ENCODE measurements at places on chromosomes 4 and X.

DNA sequence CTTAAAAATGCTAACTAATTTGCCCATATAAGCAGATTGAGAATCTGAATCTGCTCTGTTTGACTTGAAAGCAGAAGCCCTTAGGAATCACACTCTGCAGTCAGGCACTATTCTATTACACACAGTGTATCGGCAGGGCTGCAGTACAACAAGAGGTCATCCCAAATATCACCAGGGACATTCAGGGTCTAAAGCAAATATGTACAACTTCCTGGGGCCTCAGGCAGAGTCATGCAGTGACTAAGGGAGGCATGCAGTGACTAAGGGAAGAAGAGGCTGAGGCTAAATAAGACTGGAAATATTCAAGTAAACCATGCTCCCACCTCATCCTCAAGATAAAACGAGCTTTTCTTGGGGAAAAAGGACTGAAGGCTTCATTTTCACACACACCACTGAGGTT is 20.9 kb downstream of the MAPK10 start:
- DNase-seq: no peak

GRCh38 chrX:111869639-111870034 is 6.3 kb upstream of the TRPC5OS start:
- DNase-seq: peak; percentile 9

- DNase-seq: no peak
Observed at GRCh38 chr4:159420162-159421057, 317.5 kb downstream of the RAPGEF2 start.

GRCh38 chrX:150871341-150871811 is 27.1 kb downstream of the CD99L2 start:
- DNase-seq: no peak

- no peak for DNase-seq
Observed at GRCh38 chr4:25953740-25954139, 39.7 kb downstream of the SMIM20 start.

DNA sequence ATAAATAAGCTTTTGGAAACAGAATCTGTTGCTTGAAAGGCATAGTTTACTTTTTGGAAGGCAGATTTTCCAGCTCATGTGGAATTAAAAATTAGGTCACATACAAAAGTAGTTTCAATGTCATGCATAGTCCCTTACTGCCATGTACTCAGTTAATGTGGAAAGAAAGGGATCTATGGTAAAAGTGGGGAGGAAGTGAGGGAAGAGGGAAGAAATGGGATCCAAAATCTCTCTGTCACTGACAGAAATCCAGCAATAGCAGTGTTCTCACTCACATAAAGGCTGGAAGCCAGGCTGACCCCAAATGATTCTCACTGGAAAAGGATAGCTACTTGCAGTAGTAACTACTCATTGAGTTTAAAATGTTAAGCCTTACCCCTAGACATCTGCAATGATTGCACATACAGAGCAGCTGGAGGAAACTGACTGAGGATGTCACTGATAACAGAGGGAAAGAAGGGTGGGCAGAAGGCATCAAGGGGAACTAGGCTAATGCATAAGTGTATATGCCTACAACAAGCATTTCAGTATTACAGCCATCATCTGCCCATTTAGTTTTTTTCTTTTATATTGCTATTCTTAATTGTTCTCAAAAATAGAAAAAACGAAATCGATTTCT is 445.6 kb downstream of the FAT4 start:
- DNase-seq: no peak

- DNase-seq: no peak
Observed at GRCh38 chr4:14169460-14169859, 541.9 kb upstream of the BOD1L1 start.

DNA sequence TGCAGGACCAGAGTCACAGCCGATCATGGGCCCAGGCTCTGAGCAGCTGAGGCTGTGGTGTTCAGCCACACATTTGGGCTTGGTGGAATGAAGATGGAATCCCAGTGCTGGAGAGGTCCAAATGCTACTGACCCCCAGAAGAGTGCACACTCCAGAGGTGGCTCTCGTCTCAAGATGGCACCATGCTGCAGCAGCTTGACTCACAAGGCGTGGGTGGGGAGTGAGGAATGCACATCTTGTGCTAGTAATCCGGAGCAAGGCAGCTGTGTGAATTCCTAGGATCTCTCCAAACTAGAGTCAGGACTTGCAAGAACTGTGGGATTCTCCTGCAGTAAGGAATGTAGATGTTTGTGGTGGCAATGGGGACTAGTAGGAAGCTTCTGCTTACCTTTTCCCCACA is 28.7 kb downstream of the RAB28 start:
- DNase-seq: no peak

DNA sequence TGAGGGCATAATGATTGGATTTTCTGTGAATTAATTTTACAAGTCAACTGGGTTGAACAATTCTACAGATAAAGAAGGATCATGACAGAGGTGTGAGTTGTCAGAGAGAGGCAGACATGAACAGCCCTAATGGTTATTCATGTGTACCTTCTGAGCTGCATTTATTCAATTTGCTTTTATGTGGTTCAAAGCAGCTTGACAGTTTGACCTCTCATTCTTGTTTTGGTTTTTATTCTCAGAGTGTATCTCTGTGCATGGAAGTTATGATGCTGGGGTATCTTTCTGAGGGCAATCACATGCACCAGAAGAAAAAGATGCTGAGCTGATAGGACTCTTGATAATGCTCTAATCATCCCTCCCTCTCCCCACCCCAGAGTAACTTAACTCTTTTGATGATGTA is 169.3 kb upstream of the NPY2R start:
- no peak for DNase-seq

- no peak for DNase-seq
Observed at GRCh38 chr4:126748736-126749135, 884.0 kb upstream of the INTU start.

- no peak for DNase-seq
Observed at GRCh38 chr4:185257694-185258093, 48.3 kb downstream of the SNX25 start.

- DNase-seq: no peak
Observed at GRCh38 chr4:167606551-167606950, 372.3 kb upstream of the SPOCK3 start.

- DNase-seq: no peak
Observed at GRCh38 chr4:100504086-100504874, 13.5 kb downstream of the EMCN start.

- DNase-seq: peak; percentile 14
Observed at GRCh38 chr4:168907119-168907698, 102.8 kb downstream of the CBR4 start.

DNA sequence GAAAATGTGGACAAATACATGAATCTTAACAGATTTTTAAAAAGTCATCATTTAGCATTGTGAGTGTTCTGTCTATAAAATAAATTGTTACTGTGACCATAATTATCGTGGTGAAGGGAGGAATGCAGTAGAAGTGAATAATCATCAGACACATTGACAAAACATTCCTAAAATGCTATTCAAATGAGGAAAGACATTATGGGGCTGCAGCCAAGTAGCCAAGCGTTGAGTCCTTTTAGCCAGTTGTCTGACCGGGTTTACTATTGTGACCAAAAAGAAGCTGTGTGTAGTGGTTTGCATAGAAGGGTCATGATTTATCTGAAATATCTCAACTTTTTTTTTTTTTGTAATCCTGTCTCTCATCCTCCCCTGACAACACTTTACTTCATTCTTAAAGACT is 19.5 kb downstream of the WWC2 start:
- DNase-seq: no peak

- DNase-seq: no peak
Observed at GRCh38 chr4:98181809-98182208, 38.5 kb upstream of the STPG2 start.

DNA sequence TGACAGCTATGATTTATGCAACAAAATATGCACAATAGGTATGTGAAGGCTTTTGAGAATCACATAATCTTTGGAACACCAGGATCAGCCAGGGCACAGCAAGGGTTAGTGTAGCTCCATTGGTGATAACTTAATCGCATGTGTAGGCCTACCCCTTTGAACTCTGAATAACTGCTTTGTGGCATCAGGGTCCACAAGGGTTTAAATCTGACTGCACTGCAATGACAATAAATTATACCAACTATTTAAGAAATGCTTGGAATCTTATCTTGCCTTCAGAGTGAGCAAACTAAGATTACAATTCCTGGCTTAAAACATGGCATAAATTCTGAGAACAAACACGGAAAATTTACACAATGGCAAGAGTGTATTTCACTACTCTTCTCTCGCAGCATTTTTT is 245.8 kb downstream of the FBXO8 start:
- DNase-seq: no peak

DNA sequence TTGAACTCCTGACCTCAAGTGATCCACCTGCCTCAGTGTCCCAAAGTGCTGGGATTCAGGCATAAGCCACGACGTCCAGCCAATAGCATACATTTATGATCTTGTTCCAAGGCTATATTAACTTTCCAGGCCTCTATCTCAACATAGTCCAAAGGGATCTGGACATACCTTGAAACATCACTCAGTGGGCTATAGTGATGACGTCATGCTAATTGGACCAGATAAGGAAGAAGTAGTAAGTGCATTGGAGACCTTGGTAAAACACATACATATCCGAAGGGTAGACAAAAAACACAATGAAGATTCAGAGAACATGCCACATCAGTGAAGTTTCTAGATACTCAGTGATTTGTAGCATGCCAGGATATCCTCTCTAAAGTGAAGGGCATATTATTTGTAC is 37.4 kb upstream of the USP26 start:
- DNase-seq: no peak

GRCh38 chrX:23795221-23795620 is 12.2 kb downstream of the SAT1 start:
- DNase-seq: no peak

GRCh38 chr4:142550965-142551364 is 295.1 kb downstream of the INPP4B start:
- DNase-seq: no peak

DNA sequence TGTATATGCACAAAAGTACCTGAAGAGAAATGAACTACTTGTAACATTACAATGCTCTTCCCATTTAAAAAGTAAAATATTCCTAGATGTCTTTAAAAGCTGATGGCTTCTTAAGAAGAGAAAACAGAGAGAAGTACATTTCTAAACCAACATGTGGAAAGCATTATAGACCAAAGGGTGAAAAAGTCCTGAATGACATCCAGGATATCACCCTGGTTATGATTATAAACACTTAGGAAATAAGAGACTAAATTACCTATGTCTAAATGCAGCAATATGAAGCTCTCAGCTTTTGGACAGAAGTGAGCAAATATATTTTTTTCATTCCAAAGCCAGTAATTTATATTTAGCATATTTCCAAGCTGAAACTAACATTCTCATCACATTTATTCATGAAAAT is 21.7 kb upstream of the EGFL6 start:
- DNase-seq: no peak

GRCh38 chr4:107379054-107379869 is 340.8 kb downstream of the PAPSS1 start:
- DNase-seq: no peak

GRCh38 chr4:150744570-150744969 is 162.6 kb downstream of the MAB21L2 start:
- no peak for DNase-seq

- DNase-seq: no peak
Observed at GRCh38 chr4:78032446-78032845, 24.7 kb upstream of the FRAS1 start.

DNA sequence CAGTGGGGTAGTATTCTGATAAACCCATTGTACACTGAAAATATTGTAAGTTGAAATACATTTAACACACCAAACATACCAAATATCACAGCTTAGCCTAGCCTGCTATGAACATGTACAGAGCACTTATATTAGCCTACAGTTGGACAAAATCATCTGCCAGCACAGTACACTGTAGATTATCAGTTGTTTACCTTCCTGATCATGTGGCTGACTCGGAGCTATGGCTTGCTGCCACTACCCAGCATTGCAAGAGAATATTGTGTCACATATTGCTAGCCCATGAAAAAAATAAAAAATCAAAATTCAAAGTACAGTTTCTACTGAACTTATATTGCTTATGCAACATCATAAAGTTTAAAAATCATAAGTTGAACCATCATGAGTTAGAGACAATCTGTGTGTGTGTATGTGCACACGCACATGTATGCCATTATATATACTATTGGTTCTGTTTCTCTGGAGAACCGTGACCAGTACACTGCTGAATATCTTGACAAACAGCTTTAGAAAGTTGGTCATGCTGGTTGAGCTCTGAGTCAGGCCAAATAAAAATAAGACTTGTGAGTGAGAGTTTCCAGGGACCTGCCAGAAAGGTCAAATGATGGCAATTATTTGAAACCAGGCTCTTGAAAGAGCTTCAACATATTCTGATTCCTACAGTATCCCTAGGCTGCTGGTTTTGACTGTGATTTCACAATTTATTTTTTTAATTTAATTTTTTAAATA is 238.5 kb downstream of the PRR32 start:
- DNase-seq: no peak

DNA sequence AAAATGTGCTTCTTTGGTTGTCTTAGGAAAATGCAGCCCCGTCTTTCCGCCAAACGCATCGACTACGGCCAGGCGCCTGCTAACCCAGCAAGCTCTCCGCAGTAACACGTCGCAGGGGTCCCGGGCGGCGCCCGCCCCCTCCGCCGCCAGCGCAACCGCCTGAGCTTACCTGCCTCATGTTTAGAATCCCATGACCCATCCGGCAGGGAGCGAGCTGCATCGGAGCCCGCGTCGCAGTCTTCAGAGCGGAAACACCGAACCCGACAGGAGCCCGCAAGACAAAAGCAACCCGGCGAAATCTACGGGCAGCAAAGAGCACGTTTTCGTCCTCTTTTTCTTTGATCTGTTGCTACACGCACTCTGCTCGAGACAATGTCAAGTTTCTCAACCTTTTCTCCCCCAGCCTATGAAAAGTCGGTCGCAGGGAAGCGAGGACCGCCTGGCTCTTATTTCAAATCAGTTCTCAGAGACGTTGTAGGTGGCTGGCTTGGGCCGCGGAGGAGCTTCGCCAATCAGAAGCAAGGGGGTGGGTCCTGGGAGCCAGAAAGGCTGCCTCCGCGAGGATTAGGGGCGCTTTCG is at the start of gene MID1:
Gene MID1 (minus strand): TSS at position 465 of the 579 bp plus-strand sequence. CDS start 53,038 bp downstream, outside the sequence.
- no peak for DNase-seq

DNA sequence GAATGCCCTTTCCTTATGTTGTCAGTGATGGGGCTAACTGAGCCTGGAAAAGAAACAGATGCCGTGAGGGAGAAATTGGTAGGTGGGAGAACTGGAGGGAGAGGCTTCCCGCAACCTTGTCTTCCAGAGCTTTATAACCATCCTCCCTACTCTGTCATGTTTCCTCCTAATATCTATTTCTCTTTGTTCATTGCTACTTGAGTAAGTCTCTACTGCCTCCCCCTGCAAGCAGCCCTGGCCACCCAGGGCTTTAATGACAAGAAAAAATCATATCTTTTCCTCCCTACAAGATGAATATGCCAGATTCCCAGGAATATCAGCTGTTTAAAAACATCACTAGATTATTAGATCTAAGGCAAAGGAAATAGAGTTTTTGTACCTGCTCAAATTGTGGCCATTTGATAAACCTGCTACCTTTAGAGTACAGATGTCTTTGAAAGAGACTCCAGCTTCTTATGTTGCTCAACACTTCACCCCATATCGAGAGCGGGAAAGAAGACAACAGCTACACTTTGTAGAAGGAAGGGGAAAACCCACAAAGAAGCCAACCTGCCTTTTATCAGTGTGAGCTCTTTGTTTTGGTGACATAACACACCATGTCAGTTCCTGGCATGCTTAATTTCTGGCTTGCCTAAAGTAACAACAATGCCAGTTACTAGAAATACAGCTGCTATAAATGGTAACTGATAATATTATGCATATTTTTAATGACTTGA is 186.6 kb upstream of the LEF1 start:
- peak; percentile 76 for DNase-seq

- DNase-seq: no peak
Observed at GRCh38 chr4:53598901-53599300, 7.6 kb upstream of the LNX1 start.

All from CD4-positive, alpha-beta T cell treated with Interleukin-17A for 1 hour (primary cell).